Cerebellar nuclear complex (tissue), 1 donor: ENCODE measurements at places on chromosomes 11 and 22.

- no peak for DNase-seq
Observed at GRCh38 chr11:67416416-67417335, 1.2 kb downstream of the CARNS1 start.

- no peak for DNase-seq
Observed at GRCh38 chr11:45798793-45799441, 6.0 kb upstream of the SLC35C1 start.

GRCh38 chr11:14803846-14804245 lies 88.2 kb downstream of the CYP2R1 start:
- no peak for DNase-seq

DNA sequence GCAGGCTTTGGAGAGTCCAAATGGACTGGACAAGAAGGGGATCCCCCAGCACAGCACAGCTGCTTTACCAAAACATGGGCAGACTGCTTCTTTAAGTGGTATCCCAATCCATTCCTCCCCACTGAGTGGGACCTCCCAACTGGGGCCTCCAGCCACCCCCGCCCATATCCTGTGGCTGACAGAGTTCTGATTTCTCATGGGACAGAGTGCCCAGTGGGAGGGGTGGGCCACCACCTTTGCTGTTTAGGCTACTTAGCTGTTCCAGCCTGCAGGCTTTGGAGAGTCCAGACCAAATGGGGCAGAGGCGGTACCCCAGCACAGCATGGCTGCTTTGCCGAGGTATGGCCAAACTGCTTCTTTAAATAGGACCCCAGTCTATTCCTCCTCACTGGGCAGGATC lies 26.9 kb upstream of the DEUP1 start:
- DNase-seq = no peak

GRCh38 chr11:70865356-70865755 lies 387.0 kb downstream of the SHANK2 start:
- DNase-seq = no peak

DNA sequence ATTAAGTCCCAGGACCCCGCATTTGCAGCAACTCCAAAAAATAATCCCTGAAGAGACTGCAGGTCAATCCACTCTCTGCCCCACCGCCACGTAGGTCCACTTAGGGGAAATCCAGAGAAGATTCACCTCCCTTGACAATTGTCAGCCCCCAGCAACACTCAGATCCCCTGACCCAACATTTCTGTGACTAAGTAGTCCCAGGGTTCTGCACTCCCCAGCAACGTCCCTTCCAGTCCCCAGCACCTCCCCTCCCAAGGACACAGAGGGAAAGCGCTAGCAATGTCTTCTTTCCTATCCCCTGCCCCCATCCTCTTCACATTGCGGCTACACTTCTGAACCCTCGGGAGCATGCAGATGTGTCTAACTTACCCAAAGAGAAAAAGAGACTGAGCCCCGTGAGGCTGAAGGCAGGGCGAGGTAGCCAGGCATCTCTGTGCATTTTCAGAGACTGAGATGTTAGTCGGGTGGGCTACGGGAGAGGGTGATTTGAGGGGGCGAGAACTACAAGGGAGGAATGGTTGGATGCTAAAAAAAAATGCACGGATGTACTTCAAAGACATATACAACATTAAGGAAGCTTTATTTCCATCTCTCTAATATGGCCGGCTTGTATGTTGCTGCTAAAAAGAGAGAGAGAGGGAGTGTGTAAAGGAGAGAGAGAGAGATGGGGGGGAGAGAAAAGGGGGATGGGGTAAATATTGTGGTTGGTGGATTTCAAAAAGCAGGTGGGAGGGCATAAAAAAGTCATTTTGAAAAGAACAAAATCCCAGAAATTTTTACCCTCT lies at the start of gene SCN2B:
Gene SCN2B (minus strand): TSS at position 647 of the 785 bp plus-strand sequence. CDS start 208 bp downstream, at position 439.
- DNase-seq = peak; percentile 61

- no peak for DNase-seq
Observed at GRCh38 chr11:34252651-34253050, 105.2 kb downstream of the ABTB2 start.

DNA sequence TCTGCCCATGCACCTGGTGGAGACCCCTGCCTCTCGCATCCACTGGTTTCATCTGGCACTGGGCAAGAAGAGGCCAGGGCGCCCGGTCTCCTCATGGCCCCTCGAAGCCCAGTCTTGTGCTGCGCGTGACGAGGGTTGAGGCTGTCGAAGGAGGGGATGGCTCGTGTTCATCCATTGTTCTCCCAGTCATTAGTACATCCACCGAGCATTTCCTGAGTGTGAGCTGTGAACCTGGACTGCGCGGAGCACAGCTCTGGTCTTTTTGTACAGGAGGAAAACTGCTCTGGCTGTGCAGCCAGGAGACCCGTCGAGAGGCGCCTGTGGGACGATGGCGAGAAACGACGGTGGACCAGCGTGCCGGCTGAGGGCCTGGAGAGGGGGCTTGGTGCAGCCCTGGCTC lies 6.8 kb downstream of the CACNA1I start:
- DNase-seq = no peak

GRCh38 chr22:22082229-22082835 lies 99.7 kb upstream of the TOP3B start:
- no peak for DNase-seq

GRCh38 chr11:84437071-84437980 lies 1151.2 kb upstream of the CCDC90B start:
- DNase-seq = no peak

DNA sequence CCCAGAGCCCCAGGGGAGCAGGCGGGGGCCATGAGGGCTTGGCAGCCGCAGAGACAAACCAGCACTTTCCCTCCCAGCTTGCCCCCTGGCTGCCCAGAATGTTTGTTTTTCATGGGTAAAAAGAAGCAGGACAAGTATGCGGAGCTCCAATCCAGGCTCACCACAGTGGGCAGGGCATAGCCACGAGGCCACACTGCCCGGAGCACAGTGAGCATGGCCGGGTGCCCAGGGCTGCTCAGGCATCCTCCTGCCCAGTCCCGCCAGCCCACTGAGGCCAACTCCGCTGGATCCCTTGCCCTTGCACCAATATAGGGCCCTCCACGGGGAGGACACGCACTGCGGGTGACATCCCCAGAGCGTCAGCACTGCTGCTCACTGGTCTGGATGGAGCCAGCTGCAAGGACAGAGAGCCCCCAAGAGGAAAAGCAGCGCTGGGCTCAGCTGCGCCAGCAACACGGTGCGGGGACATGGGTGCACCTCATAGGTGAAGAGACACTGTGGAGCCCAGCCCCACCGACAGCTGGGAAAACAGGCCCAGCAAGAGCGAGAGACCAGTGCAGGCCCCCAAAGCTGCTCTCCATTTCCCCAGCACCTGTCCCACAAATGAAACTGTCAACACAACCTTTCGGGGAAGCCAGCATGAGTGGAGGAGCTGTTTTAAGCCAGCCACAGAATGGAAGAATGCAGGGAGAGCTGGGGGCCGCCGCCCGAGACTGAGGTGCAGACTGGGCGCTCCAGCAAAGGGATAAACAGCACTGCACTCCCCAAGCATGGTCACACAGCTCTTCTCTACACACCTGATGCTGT lies 24.8 kb downstream of the ARVCF start:
- DNase-seq = no peak

- DNase-seq = no peak
Observed at GRCh38 chr11:35598254-35599125, 19.8 kb upstream of the FJX1 start.

- DNase-seq = no peak
Observed at GRCh38 chr22:43014316-43014868, 557 bp downstream of the PACSIN2 start.

GRCh38 chr11:94767701-94768601 lies at the start of gene AMOTL1:
AMOTL1 (plus strand) TSS chr11:94768356; CDS start chr11:94768512, 156 bp downstream.
- DNase-seq = peak; percentile 47

DNA sequence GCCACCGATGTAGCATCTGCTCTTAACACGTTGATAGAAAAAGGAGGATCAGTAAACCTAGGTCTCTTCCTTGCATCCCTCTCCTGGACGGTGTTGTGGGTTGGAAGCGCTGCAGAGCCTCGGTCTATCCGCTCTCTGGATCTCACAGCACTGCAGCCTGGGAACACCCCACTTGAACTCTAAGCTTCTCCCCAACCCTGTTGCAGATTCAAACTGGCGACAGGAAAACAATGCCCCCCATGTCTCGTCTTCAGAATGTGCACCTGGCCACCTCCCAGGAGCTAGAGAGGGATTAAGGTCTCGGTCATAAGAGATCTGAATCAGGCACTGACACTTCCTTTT lies 454 bp downstream of the TMEM218 start:
- no peak for DNase-seq

- no peak for DNase-seq
Observed at GRCh38 chr11:108512708-108513107, 14.5 kb upstream of the POGLUT3 start.

DNA sequence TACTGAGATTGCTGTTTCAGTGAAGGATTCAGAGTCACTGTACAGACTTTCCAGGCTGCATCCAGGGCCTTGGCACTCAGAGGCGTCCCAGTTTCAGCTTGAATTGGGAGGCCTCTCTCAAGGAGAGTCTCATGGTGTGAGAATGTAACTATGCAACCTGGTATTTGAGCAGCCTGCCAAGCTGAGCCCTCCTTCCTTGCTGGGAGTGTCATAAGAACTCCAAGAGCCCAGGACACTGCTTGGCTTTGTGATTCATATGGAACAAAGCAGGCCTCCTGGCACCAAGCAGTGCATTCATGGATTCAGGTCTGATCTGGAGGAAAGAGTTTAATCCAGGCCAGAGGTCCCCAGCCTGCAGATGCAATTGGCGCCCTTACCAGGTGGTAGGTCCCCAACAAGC lies 171.7 kb downstream of the DBX1 start:
- peak; percentile 64 for DNase-seq

- no peak for DNase-seq
Observed at GRCh38 chr11:133832991-133833897, 12.1 kb downstream of the SPATA19 start.

DNA sequence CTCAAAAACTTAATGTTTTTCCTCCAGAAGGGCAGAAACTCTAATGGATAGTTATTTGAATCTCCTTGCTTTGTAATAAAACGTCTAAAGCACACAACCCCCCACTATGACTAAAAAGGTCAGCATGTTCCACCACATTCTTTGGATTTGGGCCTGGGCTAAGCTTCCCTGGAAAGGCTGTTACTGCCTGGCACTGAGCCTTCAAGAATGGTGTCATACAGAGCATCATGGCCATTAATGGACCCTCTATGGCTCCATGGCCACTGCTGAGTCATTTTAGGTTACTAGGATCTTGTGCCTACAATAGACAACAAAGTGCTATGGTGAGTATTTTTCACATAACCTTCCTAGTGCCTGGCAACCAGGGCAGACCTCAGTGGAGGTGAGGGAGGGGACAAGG lies 242.6 kb upstream of the FAT3 start:
- no peak for DNase-seq

- no peak for DNase-seq
Observed at GRCh38 chr11:14898906-14899305, 6.9 kb upstream of the CYP2R1 start.

- DNase-seq = no peak
Observed at GRCh38 chr11:206526-207207, 532 bp downstream of the BET1L start.

- DNase-seq = no peak
Observed at GRCh38 chr22:28002863-28003565, 84.0 kb upstream of the PITPNB start.

- DNase-seq = no peak
Observed at GRCh38 chr11:96396637-96397036, 6.8 kb downstream of the JRKL start.

DNA sequence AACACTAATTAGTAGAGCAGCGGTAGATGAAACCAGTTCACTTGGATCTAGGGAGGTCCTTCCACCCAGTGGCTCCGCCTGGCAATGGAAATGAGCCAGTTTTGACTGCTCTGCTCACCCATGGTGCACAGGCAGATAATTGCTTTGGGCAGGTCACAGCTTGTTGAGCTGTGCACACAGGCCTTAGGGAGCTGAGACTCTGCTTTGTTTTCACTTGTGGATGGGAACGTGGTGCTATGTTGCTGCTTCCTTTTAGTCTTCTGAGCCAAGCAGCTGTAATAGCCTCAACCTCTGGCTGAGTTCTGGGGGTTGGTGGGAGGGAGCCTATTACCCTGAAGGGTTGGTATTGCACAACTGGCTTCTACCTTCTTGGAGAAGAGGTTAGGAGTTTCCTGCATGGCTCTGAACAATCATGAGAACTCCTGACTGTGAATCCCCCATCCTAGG lies 262.3 kb upstream of the MTNR1B start:
- DNase-seq = no peak

DNA sequence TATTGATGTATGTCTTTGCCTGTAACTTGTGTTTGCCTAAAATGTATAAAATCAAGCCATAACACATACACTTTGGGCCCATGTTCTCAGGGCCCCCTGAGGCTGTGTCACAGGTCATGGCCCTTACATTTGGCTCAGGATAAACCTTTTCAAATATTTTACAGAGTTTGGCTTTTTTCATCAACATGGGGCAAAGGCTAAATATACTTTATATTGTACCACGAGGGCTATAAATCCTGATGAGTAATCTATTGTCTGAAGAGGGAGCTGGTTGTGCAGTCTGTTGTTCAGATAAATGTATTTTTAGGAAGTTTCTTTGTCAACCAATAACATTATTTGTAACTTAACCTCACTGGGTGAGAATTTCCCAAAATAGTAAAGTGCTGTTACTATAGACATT lies 404.6 kb upstream of the DDI1 start:
- DNase-seq = no peak
